ENCODE measurements at places on chromosomes 1 and 21. TPM values are rescaled to one million over a fixed set of nuclear protein-coding genes. Genes with fewer than 3 reads are reported as not detected.
A peak's percentile ranks its signal among the peaks of the same experiment; 100 is the strongest.

DNA sequence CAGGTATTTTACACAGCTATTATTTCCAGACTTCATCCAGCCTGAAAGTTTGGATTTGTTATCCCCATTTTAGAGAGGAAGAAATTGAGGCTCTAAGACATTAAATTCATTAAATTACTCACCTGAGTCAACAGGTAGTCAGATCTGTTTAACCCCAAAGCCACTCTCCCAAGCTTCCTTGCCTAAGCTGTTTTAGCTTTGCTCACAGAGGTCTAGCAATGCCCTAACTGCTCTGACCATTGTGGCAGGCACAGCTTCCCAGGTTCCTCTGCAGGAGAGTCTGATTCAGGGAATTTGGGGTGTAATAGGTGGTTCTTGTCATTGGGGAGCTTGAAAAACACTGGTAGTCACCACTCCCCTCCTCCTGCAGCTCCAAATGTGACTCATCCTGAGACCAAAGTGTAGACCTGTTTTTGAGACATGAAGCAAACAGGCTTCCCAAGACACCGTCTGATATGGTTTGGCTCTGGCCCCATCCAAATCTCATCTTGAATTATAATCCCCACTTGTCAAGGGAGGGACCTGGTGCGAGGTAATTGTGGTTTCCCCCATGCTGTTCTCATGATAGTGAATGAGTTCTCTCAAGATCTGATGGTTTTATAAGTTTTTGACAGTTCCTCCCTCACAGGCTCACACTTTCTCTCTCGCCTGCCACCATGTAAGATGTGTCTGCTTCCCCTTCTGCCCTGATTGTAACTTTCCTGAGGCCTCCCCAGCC lies 142.8 kb upstream of the DNAH14 start:
- DNase-seq: no peak

The FALEC gene
- polyA plus RNA-seq: 1.9 TPM

DNA sequence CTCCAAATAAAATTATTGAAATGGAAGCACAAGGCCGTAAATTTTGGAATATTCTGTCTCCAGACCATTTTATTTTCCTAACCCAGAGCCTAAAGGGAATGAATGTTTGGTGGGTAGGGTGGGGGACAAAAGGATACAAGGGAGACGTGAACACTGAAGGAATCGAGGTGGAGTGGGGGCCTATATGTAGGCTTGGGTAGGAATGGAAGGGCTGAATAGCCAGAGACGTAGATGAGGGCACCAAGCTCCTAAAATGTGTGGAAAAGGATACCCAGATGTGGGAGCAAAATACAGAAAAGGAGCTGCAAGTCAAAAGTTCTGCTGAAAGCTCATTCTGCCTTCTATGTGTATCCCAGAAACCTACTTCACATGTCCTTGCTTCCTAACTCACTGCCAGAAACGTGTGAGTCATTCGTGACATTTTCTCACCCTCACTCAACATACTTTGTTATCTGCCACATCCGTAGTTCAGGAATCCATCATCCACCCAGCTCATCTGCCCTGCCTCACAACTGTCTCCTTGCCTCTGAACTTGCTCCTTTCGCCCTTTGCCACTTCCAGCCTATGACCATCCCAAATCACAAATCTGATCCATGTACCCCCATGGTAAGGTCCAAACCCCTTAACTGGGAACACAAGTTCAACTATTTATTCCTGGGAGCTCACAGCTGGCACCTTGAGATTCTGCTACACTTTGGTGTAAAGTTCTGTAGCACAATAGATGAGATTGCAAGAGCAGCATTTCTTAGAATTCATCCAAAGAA lies 84.1 kb upstream of the PRDX6 start:
- no peak for DNase-seq

GRCh38 chr1:93753791-93754763 lies 72.4 kb upstream of the BCAR3 start:
- DNase-seq: no peak

GRCh38 chr1:6445062-6445763 lies 20.6 kb downstream of the ESPN start:
- no peak for DNase-seq

The C1QA gene
- 39.3 TPM for polyA plus RNA-seq

GRCh38 chr1:21909286-21909759 lies 27.8 kb downstream of the HSPG2 start:
- no peak for DNase-seq

GRCh38 chr1:54728027-54728426 lies 12.4 kb downstream of the TTC4 start:
- DNase-seq: no peak

The PROK1 gene
- not detected for polyA plus RNA-seq

DNA sequence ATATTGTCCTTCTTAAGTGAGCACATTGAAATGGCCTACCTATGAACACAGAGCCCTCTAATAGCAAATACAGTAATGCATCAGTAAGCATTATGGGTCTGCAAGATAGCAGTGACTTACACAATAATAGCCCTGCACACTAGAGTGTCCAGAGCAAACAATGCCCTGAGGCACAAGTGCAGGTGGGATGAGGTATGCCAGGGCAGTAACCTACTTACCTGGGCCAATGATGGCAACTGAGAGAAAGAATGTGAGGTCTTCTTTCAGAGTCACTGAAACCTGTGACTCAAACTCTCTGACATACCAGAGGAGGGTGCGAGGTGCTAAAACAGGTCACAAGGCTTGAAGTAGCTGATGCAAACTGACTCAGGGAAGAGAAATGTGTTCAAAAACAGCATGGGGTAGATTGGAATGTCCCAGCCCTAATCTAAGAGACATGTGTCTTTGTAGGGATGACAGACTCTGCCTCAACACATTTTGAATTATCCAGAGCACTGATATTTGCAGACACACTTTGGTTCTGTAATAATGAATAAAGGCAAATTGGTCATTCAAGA lies 168.5 kb upstream of the RUNX1 start:
- DNase-seq: no peak

DNA sequence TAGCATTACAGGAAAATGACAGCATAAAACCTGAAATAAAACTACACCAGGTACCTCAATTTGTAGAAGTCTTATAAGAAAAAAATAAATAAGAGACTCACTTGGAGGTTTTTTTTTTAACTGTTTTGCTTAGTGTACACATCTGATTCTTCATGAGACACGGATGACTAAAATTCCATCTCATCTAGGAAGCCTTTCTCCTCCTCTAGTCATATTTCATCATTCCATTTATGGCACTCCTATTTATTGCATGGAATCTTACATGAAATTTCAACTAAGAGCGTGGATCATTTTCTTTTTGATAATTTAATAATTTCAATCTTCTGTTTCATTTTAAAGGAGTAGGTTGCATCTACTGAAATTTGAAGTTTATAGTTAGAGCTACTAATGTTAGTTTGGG lies 1.6 kb upstream of the PTGS2 start:
- no peak for DNase-seq

DNA sequence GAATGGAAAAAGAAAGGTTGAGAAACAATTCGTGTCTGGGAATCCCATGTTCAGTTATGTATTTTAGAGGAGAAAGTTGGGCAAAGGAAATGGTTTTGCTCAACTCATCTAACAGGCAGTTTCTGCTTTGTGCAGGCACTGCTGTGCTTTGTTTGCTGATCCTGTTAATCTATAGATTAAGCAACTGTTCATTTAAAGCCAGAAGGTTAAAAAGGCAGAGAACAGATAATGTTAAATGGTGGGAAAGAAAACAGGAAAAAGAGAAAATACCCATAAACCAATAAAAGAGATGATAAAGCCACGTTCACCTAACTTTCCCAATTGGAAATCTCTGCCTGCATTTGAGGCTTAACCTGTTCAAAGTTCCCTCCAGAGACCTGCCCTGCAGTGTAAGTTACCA lies 70.0 kb downstream of the APP start:
- no peak for DNase-seq

GRCh38 chr1:151813271-151813977 lies 8.2 kb upstream of the LINGO4 start:
- DNase-seq: no peak

- DNase-seq: no peak
Observed at GRCh38 chr1:165248969-165249571, 107.4 kb downstream of the LMX1A start.

GRCh38 chr1:52759908-52760307 lies 33.7 kb downstream of the ZYG11B start:
- no peak for DNase-seq

The RNPEP gene
- polyA plus RNA-seq: 20.1 TPM

The ALPL gene
- polyA plus RNA-seq: 3.1 TPM

- DNase-seq: no peak
Observed at GRCh38 chr1:207172885-207173284, 68.9 kb downstream of the C4BPA start.

- DNase-seq: no peak
Observed at GRCh38 chr1:36408479-36408878, 10.8 kb upstream of the LSM10 start.

- no peak for DNase-seq
Observed at GRCh38 chr1:37084013-37084412, 49.7 kb upstream of the GRIK3 start.

GRCh38 chr1:11414926-11415538 lies 63.9 kb upstream of the DISP3 start:
- DNase-seq: no peak

GRCh38 chr21:25490742-25491141 lies 116.5 kb downstream of the MRPL39 start:
- no peak for DNase-seq

The AHCYL1 gene
- polyA plus RNA-seq: 40.8 TPM

GRCh38 chr1:193367863-193368262 lies 181.4 kb upstream of the B3GALT2 start:
- DNase-seq: no peak

The MT1HL1 gene
- not detected for polyA plus RNA-seq

DNA sequence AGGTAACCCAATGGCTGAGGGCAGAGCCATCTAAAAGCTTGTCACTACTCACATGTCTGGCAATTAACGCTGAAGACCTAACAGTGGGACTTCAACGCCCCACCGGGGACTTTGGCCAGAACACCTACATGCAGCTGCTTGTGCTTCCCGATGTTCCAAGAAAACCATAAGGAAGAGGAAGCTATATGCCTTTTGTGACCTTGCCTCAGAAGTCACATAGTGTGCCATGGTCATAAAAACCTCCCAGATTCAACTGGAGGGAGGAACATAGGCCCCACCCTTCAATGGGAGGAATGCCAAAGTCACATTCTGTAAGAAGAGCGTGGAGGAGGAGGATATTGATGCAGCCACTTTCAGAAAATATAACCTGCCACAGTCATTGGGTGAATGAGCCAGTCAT lies 147.8 kb upstream of the MAGI3 start:
- DNase-seq: no peak

- DNase-seq: no peak
Observed at GRCh38 chr1:42852608-42852980, 6.2 kb downstream of the ZNF691 start.

DNA sequence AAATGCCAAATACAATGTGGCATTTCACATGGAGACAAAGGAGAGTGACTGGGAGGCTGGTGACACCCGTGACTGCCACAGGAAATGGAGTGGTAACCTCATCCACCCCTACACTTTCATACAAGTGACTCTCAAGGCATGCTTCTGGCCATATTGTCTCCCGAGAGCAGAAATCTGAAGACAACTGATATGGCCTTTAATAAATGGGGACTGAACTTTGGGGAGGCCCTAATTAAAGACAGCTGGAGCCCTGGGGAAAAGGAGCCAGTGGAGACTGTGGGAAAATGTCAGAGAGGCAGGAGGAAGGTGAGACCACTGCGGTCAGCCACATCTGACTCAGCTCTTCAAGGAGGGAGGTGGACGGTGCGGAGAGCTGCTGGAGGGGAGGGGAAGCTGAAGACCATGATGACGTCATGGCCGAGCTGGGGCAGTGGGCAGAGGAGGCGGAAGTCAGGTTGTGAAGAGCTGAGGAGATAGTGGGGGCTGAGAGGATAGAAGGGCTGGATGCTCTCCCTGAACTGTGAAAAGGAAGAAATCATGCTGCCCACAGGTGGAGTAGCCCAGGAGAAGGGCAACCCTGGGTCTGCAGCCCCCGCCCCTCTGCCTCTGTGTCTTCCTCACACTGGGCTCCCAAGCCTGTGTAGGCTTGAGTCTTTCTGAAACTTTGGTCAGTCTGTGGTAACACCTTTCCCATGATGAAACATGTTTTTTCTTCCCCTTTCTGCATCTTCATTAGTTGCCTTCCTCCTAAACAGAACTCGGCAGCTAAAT lies 14.0 kb upstream of the NCF2 start:
- DNase-seq: peak; percentile 15

The KCNA3 gene
- polyA plus RNA-seq: 0.18 TPM

DNA sequence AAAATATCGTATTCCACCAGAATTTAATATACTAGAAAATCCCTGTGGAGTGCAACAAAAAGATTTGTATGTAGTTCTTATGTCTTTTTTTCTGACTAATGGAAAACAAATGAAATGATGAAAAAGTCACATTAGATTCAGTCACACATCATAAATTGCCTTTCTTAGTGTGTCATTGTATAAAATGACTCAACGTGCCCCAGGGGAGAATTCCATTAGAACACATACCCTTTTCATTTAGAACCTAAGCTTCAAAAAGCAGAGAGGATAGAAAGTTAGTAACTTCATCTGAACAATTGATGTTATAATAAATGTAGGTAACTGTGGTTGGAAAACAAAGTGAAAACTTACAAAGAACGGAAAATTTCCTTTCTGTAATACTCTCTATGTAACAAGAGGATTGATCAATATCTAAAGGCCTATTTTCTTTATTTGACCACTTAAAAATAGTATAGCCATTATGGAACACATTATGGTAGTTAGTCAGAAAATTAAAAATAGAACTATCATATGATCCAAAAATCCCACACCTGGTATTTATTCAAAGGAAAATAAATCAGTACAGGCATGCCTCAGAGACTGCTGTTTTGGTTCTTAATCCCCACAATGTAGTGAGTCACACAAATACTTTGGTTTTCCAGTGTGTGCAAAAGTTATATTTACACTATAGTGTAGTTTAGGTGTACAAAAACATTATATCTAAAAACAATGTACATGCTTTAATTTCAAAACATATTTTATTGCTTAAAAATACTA lies 1016.1 kb downstream of the KCNT2 start:
- peak; percentile 1 for DNase-seq

DNA sequence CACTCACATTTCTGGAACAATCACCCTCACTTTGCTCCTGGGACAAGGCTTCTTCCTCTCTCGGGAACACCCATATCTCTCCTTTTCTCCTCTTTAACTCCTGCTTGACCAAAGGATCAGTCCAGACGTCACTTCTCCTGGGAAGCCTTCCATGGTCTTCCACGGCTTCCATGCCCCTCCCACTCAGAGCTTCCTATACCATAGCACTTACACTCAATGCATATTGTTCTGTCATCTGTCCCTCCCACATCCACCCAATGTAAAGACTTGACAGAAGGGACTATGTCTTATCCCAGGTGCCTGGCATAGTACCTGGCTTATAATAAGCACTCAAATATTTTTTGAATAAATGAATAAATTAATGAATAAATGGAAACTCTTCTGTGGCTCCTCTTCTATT lies 28.2 kb downstream of the CD34 start:
- DNase-seq: no peak

DNA sequence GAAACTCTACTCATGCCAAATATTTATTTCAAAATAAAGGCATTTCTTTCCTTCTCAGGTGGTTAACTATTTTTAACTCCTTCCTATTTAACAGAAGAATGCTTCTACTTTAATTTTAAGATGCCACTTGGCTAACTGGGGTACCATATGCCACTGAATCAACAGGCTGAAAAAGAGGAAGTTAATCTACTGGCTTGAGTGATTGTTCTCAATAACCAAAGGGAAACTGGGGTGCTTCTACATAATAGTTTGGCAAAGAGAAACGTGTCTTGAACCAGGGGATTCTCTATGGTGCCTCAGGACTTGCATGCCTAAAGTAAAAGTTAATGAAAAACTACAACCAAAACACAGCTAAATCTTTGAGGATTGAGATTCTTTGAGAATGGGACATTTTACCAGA lies 142.6 kb downstream of the DENND1B start:
- DNase-seq: no peak

The THEM5 gene
- 0.37 TPM for polyA plus RNA-seq

GRCh38 chr1:117674521-117675400 lies 68.9 kb downstream of the TENT5C start:
- DNase-seq: no peak

The DIRAS3 gene
- polyA plus RNA-seq: 3.9 TPM

Data from hindlimb muscle (tissue), 1 donor.